ENCODE measurements at places on chromosomes 12 and 14.
A peak's percentile ranks its signal among the peaks of the same experiment; 100 is the strongest.

- DNase-seq = peak; percentile 84
Measured at GRCh38 chr12:52243259-52243855, 10.3 kb downstream of the KRT7 start.

GRCh38 chr12:93199831-93200236 lies 177.9 kb upstream of the NUDT4 start:
- DNase-seq = no peak

DNA sequence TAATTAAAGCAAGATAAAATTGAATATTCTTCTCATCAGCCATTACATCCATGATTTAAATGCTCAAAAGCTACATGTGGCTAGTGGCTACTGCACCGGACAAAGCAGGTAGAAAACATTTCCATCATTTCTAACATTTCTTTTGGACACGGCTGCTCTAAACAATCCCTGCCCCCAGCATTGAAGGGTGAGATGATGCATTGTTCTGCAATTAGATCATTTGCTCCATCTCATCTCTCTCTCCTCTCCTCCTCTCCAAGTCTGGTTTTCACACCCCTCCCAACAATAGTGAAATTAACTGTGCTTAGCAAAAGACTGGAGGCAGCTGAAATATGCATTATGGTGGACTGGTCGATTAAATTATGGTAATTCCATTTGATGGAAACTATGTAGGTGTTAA lies 288.5 kb downstream of the KSR2 start:
- DNase-seq = no peak

- DNase-seq = no peak
Measured at GRCh38 chr12:8508910-8509841, 4.1 kb upstream of the CLEC4D start.

GRCh38 chr12:8519171-8519570 lies 5.9 kb downstream of the CLEC4D start:
- DNase-seq = no peak

DNA sequence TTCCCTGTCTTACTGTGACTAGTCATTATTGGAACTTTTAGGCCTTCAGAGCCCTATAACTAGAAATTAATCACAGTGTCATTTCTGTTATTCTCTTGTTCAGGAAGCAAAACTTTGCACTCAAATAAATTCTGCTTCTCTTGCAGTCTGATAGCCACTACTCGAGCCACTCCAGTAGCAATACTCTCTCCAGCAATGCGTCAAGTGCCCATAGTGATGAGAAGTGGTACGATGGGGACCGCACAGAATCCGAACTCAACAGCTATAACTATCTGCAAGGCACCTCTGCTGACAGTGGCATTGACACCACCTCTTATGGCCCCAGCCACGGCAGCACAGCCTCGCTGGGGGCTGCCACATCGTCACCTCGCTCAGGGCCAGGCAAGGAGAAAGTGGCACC lies 223.2 kb upstream of the RGS6 start:
- no peak for DNase-seq

Data from LoVo (cell line).